ENCODE measurements at places on chromosomes 13 and 19. TPM values are rescaled to one million over a fixed set of nuclear protein-coding genes. Genes with fewer than 3 reads are reported as not detected.

The GRIK5 gene
- total RNA-seq = 3.9 TPM

The RASGRP4 gene
- total RNA-seq = 1.8 TPM

The SHC2 gene
- total RNA-seq = not detected

DNA sequence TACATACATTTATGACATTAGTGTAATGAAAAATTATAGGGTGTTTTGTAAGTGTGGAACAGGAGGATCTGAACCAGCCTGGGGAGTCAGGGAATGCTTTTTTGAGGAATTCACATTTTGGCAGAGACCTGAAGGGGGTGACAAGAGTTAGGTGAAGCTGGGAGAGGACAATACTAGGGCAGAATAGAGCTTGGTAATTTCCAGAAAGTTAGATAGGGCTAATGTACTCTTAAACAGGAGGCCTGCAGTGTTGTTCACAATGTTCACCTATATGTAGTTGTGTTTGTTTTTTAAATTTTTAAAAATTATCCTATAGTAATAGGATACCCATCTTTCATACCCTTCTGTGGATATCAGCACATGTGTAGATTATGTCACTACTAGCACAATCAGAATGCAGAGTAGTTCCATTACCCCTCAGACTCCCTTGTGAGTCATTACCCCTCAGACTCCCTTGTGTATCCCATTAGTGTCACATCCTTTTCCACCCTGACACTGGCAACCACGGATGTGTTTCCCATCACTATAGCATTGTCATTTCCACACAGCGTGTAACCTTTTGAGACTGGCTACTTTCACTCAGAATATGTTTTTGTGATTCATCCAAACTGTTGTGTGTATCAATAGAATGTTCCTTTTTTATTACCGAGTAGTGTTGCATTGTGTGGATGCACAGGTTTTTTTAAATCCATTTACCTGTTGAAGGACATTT is 43.1 kb downstream of the PCCA start:
- H3K4me3 ChIP-seq = no peak overlapping the region
- H3K27me3 ChIP-seq = no peaks in the 10 kb centered on the region
- H3K4me1 ChIP-seq = peaks cover 39% of the 10 kb centered on the region
- DNase-seq = no peak

DNA sequence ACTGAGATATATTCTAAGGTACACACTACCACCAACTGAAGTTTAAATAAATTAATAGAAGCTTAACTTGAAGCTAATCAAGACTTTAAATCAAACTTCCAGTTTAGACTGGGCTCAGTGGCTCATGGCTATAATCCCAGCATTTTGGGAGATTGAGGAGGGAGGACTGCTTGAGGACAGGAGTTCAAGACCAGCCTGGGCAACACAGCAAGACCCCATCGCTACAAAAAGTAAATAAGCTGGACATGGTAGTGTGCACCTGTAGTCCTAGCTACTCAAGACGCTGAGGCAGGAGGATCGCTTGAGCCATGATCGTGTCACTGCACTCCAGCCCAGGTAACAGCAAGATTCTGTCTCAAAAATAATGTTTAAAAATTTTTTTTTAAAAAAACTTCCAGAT is 8.6 kb downstream of the KPNA3 start:
- H3K27me3 ChIP-seq = no peaks in the 10 kb centered on the region
- H3K4me3 ChIP-seq = no peak overlapping the region
- peaks cover 6% of the 10 kb centered on the region for H3K36me3 ChIP-seq
- peaks cover 20% of the 10 kb centered on the region for H3K4me1 ChIP-seq
- no peak for DNase-seq

- DNase-seq = no peak
- H3K27ac ChIP-seq = no peak overlapping the region
- H3K27me3 ChIP-seq = peaks cover 4% of the 10 kb centered on the region
- no peak overlapping the region for H3K4me3 ChIP-seq
- H3K36me3 ChIP-seq = no peaks in the 10 kb centered on the region
Measured at GRCh38 chr13:39804332-39805210, 149.1 kb downstream of the COG6 start.

DNA sequence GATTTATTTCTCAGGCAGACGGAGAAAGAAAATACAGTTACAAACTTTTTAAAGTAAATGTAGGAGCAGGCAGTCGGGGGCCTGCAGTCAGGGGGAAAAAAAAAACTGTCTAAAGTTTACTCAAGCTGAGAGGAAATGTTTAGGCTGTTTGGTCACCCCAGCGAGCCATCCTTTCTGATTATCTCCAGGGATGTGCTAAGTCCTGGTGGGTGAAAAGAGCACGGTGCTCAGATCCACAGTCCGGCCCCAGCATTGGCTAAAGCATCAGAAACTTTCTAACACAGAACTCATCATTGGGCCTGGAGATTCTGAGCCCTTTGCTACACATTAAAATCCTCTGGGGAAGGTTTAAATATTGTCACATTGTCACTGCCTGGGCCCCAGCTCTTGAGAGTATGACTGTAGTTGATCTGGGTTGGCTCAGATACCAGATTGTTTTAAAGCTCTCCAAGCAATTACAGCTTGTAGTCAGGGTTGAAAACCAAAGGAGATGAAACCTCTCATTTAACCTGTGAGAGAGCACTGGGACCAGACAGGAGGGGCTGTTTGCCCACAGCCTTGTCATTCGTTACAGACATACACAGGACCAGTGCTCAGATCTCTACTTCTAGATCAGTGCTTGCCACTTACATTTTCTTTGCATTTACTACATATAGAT is 131.1 kb upstream of the HTR2A start:
- H3K27me3 ChIP-seq = peaks cover 5% of the 10 kb centered on the region
- H3K36me3 ChIP-seq = no peaks in the 10 kb centered on the region
- H3K27ac ChIP-seq = no peak overlapping the region
- no peaks in the 10 kb centered on the region for H3K4me1 ChIP-seq

DNA sequence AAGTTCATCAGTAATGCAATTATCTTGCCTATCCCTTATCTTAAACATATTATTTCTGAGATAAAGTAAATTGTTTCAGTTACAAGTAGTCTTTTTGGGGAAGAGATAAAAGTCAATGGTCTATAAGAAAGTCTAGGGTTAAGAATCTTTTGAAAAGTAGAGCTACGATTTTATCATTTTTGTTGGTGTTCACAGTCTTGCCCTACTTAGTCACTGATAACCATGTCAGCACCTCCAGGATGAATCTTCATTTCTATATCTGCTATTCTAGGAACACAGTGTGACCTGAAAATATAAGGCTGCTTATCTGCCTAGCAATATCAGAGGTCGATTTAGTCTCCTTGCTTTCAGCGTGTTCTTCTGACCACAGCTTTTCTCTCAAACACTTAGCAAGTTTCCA is 1676.5 kb upstream of the PRR20A start:
- H3K4me3 ChIP-seq = no peak overlapping the region
- no peak for DNase-seq
- no peaks in the 10 kb centered on the region for H3K27me3 ChIP-seq

- H3K4me1 ChIP-seq = no peaks in the 10 kb centered on the region
- H3K36me3 ChIP-seq = no peaks in the 10 kb centered on the region
- H3K27ac ChIP-seq = no peak overlapping the region
- no peaks in the 10 kb centered on the region for H3K27me3 ChIP-seq
- no peak overlapping the region for H3K4me3 ChIP-seq
- no peak for DNase-seq
Measured at GRCh38 chr13:51778392-51778791, 25.6 kb downstream of the DHRS12 start.

DNA sequence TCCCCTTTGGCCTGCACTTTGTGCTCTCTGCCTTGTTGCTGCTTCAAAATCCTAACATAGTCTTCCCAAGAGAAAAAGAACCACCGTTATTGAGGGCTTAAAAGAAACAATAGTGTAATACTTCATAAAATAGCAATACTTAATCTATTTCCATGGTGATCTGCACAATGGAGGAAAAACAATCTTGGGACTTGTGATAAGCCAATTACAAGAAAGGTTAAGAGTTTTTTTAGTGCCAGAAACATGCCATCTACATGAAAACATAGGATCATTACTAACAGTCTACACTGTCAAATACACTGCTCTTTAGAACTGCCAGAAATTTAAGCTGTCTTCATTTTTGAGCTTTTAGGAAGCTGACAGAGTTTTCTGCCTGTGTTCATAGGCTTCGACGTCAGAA is 54.1 kb upstream of the MAB21L1 start:
- DNase-seq = no peak
- H3K36me3 ChIP-seq = no peaks in the 10 kb centered on the region
- no peaks in the 10 kb centered on the region for H3K4me1 ChIP-seq

DNA sequence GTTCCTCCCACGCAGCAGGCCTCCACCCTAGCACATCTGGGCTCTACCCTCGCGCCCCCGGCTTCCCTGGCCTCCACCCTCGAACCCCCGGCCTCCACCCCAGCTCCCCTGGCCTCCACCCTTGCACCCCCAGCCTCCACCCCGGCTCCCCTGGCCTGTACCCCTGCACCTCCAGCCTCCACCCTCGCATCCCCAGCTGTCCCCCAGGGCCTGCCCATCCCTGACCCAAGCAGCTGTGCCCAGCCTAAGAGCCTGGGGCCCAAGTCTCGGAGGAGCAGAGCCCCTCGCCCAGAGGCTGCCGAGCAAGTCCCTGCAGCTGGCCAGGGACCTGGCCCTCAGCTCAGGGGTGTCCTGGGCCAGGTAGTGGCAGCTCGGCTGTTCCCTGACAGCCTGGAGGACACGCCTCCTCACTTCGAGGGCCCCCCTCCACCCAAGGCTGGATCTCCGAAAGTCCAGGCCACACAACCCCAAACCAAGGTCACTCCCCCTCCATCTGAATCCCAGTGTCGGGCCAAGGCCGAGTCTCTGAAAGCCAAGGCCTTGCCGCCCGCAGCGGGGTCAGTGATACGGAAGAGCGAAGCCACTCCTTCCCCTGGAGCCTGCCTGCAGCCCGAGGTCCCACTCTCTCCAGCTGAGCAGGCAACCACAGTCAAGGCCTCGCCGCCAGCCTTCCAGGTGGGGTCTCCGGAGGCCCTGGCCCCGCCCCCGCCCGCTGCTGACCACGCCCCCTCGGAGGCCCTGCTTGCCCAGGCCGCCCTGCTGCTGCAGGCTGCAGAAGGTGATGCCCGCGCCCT is 7.9 kb upstream of the ARHGAP33 start:
- H3K4me1 ChIP-seq = no peaks in the 10 kb centered on the region
- no peak overlapping the region for H3K27ac ChIP-seq
- no peaks in the 10 kb centered on the region for H3K27me3 ChIP-seq
- DNase-seq = no peak
- H3K4me3 ChIP-seq = no peak overlapping the region

All from activated T-helper 1 cell treated with anti-CD3 and anti-CD28 coated beads, Interleukin-12 subunit alpha, Interleukin-12 subunit beta, Interleukin-2, Interleukin-4 antibody, amounts not matched to agents 30 ng/mL and 10 ng/mL and 1 ng/mL, durations not matched to agents 14 hours and 24 hours and 36 hours (primary cell).